ENCODE measurements at places on chromosomes 1 and 21.

GRCh38 chr21:44051462-44051941 lies 39.4 kb downstream of the TRAPPC10 start:
- no peak for DNase-seq

DNA sequence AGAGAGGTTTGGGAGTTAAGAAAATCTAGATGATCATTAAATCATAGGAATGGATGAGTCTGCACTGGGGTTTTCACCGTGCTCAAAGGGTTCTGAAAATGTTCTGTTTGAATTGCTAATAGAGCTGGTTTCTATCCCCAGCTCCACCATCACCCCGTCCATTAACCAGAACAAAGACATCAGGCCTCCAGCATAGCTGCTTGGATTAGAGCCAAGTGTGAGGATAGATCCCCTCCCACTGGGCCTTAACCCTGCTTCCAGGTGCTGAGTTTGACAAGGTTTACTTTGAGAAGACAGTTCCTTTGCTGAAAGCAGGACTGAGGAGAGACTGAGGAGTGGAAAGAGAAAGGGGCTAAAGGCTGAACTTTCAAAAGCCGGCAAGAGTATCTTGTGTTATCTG lies 48.3 kb downstream of the MPZL1 start:
- DNase-seq, result no peak

- no peak for DNase-seq
These were observed 39.9 kb downstream of the ODF2L start for GRCh38 chr1:86356247-86356646.

GRCh38 chr1:93081716-93082115 lies 2.6 kb downstream of the MTF2 start:
- no peak for DNase-seq

DNA sequence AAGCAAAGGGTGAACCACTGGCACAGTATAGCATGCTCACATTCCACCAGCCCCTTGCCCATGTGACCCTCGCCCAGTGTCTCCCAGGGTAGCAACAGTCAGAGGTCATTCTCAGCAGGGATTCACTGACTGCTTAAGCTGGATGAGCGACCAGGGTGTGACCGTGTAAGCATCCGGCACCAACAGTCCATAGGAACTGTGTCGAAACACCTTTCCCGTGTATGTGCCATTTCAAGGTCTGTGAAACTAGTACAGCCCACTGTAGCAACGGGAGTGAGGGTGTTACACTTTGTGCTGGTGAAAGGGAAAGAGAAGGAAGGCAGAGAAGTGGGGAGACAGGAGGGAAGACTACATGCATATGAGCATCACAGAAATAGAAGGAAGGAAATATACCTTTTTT lies 10.8 kb downstream of the PIK3C2B start:
- DNase-seq, result no peak

DNA sequence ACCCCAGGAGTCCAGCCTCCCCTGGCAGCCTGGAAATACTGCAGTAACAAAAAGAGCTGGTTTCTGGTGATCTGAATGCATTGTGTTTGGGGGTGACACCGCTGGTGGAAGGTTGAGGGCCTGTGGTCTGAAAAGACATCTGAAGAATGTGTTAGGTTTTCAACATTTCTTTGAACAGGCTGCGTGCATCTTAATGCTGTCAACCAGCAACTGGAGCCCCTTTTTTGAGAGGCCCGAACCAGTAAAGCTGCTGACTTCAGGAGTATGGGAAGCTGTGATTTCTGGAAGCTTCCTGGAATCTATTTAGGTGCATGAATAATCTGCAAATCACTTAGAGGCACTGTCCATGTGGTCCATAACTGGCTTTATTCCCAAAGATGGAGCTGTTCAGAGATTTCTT lies 17.0 kb downstream of the ATP5PO start:
- no peak for DNase-seq

GRCh38 chr1:243719476-243719875 lies 130.6 kb downstream of the AKT3 start:
- no peak for DNase-seq

GRCh38 chr1:95437011-95437410 lies 203.0 kb downstream of the RWDD3 start:
- DNase-seq, result no peak

DNA sequence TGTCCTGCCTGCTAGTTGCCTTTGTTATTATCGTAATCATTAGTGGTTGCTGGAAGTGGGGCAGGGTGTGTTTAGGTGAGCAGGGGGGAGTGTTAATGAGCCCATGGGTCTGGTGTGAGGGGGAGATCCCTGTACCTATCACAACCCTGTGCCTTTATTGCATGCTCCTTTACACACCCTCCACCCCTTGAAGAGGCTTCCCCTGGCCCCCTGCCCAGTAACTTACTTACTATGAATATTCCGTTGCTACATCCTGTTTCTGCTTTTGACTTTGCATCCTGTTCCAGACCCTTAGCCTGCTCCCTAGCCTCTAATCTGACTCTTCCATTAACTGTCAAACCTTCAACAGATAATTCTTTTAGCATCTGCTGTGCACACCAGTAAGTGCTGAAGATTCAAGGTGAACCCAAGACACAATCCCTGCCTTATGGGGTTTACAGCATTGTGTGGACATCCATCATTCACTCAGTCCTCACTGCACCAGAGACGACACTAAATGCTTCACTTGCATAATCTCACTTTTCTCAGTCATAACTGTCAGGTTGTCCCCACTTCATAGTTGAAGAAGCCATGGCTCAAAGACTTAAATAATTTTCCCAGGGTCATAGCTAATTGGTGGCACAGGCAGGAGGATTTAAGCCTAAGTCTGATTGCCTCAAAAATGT lies 47.9 kb downstream of the CDC7 start:
- no peak for DNase-seq

GRCh38 chr1:3785045-3785444 lies 11.3 kb downstream of the LRRC47 start:
- no peak for DNase-seq

GRCh38 chr1:117581391-117581943 lies 24.4 kb upstream of the TENT5C start:
- no peak for DNase-seq

GRCh38 chr1:46931151-46931550 lies 10.1 kb downstream of the CYP4A11 start:
- DNase-seq, result no peak

DNA sequence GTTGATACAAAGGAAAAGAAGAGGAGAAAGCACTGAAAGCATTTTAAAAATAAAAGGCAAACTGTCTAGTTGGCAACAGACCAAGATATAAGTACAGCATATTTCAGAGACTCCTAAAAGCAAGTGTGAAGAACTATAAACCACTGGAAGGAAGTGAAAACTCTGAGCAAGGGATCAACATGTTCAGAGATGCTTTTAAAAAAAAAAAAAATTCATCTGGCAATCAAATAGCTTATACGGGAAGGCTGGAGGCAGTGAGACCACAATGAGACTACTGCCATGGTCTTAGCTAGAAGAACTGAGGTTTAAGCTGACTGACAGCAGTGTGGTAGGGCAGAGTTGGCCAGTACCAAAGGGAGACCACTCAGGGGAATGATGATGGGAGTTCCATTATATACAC lies 124.3 kb downstream of the VAV3 start:
- no peak for DNase-seq

GRCh38 chr1:154474802-154475201 lies 27.2 kb upstream of the TDRD10 start:
- no peak for DNase-seq

GRCh38 chr1:34762474-34763141 lies 3.1 kb downstream of the GJB4 start:
- no peak for DNase-seq

GRCh38 chr1:27049607-27050006 lies 37.0 kb upstream of the TENT5B start:
- no peak for DNase-seq

DNA sequence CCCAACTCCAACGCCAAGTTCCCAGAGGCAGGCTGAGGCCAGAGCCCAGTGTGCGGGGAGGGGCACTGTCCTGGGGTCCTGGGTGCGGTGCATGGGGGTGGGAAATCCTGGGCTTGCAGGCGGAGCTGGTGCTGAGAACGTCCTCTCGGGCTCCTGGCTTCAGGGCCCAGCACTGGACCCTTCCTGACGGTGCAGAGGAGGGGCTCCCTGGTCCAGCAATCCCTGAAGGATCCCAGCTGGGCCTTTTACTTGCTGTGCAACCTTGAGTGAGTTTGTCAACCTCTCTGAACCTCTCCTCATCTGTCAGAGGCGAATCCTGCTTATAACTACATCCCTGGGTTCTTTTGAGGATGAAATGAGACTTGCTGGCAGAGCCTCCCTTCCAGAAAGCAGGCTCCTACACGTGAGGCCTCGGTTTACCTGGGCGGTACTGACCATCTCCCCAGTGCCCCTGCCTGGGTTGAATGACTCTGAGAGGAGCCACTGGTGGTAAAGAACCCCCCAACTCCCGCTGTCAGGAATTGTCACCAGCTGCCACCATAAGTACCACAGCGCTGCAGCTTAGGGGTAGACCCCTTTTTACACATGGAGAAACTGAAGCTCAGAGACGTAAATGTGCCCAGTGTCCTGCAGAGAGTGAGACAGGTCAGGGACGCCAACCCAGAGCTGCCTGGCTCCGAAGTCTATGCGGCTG lies 77.3 kb downstream of the DHRS3 start:
- DNase-seq, result no peak

DNA sequence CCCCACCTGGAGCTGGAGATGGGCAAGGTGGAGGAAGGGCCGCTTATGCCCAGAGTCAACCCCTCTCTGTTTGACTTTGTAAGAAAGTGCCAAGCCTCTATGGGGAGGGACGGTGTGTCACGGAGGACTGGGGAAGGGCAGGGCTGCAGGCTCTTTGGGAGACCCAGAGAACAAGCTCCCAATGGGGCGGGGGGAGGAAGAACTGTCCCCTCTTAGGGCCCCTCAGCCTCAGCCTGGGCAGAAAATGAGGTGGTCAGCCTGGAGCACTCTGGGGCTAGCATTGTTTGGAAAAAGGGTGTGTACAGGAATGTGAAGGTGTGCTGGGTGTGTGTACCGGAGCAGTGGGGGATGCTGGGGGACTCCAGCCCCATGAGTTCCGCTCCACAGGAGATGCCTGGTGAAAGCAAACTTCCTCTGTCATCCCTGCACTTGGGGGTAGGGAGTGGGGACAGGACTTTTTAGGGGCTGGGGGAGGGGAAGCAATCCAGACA lies 1.2 kb upstream of the INAVA start:
- DNase-seq, result no peak

GRCh38 chr1:101849356-101849755 lies 147.4 kb downstream of the OLFM3 start:
- DNase-seq, result no peak

DNA sequence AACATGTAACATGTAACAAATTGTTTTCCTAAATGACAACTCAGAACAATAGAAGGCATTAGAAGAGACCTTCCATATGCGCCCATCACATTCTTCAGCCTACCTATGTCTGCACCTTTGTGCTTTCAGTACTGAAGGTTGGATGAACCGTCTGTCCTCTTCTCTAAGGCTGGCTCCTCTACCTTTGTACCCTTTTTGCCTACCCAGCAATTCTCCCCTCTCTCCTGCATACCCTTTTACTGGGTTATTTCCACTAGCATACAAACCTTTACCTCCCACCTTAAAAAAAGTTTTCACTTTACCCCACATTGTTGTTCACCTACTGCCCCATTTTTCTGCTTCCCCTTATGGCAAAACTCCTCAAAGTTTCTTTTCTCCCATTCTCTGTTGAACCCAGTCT lies 5.2 kb downstream of the PIGV start:
- no peak for DNase-seq

DNA sequence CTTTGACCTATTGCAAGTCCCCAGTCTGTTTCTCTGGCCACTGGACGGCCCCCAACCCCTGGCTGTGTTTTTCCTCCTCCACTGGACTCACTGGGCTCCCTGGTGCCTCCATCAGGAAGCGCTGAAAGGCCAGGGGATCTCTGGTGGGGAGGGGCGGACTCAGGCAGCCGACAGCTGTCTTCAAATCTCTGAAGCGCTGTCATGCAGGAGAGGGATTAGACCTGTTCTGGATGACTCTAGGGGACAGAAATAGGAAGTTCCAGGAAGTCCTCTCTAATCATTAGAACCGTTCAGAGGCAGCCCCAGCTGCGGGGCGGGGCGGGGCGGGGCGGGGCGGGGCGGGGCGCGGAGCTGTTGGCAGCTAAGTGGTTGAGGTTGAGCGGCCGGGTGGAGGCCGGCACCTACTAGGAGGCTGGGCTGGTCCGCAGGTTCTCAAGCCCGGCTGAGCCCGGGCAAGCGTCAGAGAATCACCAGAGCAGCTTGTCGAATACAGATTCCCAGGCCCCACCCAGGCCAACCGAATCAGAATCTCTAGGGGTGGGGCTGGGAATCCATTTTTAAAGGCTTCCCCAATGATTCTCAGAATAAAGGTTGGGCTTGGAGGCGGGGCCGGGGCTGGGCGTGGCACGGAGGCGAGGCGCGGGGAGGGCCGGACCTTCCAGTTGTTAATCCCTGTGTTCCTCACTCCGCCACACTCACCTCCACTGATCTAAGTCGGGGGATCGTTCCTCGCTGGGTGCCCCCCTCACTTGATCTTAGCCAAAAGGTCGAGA lies 11.4 kb upstream of the PHLDA3 start:
- peak; percentile 32 for DNase-seq

DNA sequence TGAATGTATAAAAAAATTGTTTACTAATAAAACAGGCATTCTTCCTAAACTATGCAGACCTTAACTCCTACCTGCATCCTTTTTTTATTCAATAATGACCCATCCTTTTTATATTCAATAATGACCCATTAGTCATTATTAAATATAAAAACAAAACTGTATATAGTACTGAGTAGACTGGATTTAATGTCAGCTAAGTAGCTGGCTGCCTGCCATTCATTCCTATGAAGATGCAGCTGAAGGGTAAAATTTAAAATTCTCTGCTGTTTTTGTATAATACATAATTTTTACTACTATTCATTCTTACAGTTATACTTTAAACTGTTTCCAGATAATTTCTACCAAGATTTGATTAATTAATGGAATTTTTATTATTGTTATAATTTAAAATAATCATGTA lies 79.3 kb downstream of the DENND1B start:
- DNase-seq, result no peak

- no peak for DNase-seq
These were observed 144.3 kb downstream of the ST6GALNAC3 start for GRCh38 chr1:76218888-76219287.

DNA sequence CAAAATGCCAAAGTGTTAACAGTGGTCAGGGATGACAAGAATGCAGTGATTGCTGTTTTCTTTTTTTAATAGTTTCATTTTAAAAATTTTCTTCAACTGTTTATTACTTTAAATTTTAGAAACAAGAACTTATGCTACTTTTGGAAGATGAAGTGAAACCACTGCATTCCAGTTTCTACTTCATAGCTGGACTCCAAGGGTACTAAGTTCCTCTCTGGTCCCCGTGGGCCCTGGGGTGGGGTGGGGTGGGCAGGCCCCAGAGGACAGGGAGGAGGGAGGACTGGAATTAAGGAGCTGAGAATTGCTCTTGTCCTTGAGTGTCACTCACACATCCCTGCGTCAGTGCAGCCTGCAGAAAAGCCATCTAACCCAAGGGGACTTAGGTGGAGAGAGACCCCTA lies 97.3 kb downstream of the RAVER2 start:
- DNase-seq, result no peak

DNA sequence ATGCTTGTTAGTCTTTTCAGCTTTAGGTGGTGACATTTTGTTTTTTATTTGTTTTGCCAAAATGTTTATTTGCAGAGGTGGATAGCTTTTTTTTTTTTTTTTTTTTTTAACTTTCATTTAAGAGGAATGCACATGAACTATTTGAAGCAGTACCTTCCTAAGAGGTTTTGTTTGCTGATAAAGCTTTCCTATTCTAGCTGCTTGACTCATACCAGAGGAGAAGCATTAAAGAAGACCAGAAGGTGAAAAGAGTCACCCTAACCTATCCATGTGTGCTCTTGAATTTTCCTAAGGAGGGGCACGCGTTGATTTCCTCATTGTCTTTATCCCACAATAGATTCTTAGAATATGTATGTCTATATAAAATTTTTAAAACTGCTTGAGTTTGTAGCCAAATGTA lies 57.7 kb downstream of the PRDM2 start:
- no peak for DNase-seq

- DNase-seq, result no peak
These were observed 30.7 kb upstream of the TDRD10 start for GRCh38 chr1:154471304-154471703.
